Activated CD4-positive, alpha-beta T cell treated with anti-CD3 and anti-CD28 coated beads, Interleukin-2, amount 50 U/mL, for 4 hours (primary cell): ENCODE measurements at places on chromosomes 2 and 18.

DNA sequence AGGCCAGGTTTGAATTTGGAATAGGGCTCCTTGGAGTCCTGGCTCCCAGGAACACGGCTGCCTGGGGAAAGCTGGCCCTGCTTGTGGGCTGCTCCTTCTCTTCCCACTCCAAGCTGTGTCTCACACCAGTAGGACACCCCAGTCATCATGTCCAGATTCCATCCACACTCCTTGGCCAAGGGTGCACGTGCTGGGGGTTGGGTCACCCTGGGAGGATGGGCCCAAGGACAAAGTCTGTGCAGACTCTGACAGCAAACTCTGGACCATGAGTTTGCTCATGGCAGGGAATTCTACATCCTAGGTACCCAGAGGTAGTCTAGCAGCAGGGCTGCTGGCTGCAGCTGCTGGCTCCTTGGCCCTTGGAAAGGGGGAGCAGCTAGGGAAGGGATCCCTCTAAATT is 102.4 kb upstream of the EPAS1 start:
- DNase-seq: no peak

- DNase-seq: no peak
These were observed 53.8 kb downstream of the TGOLN2 start for GRCh38 chr2:85273738-85274731.

DNA sequence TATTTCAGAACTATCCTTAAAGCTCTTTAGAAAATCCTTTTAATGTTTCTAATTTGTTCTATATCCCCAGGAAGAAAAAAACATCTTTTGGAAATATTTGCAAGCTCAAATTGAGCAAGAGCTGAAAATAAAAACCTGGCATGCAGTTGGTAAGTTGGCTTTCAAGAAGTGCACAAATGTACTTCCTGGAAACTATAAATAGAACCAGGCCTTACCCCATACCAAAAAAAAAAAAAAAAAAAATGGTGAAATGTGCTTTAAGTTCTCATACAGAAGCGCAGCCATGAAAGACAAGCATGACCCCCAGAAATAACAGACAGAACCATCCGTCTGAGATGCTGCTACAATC is 178.5 kb downstream of the HDAC4 start:
- no peak for DNase-seq

DNA sequence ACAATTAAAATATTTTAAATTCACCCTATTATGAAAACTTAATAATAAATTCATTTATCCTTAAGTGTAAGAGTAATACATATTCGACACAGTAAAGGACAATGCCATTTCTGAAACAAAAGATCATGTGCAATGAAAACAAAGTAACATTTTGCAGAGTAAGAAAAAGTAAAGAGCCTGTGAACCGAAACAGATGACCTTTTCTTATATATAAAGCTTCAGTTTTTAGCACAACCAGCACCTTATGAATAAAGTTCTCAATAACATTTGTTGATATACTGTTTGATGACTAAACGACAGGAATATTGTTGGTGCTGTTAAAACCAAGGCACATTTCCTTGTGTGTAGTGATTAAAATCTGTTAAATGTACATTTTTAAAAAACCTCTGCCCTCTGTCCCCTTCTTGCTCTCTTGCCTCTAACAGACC is 1.5 kb downstream of the PELI1 start:
- DNase-seq: no peak
